CD4-positive, CD25-positive, alpha-beta regulatory T cell (primary cell): ENCODE measurements at places on chromosomes 13 and 19. TPM values are rescaled to one million over a fixed set of nuclear protein-coding genes. Genes with fewer than 3 reads are reported as not detected.

SPINT2 gene
- 67.0 TPM for polyA plus RNA-seq

DNA sequence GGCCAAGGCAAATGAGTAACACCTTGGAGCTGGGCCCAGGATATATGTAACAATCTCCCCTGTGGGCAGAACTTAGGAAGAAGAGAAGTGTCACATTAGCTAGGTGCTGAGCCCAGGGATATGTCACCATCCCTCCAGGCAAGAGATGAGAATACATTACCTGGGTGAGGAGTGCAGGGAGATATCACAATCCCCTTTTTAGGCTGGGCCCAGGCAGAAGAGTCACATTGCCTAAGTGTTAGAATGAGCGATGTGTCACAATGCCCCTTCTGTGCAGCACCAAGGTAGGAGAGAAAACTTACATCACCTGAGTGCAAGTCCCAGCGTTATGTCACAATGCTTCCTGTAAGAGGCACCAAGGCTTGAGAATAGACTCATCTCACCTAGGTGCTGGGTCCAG lies 60.3 kb downstream of the ZNF726 start:
- DNase-seq: no peak

DNA sequence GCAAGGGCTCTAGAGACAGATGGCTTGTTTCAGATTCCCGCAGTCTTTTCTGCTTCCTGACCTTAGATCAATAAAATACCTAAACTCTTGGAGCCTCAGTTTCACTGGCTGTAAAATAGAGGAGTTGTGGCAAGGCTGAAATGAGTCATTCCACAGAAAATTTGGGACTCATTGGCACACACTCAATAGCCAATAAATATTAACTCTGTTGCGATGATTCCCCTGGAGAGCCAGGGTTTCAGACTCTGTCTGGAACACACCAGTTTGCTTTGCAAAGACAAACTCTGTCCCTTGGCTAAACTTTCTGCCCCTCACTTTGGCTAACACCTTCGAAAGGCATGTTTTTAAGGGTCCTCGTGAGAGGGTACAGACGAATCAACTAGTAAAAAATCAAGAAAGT lies 18.1 kb upstream of the UBE2L5 start:
- no peak for DNase-seq

- DNase-seq: no peak
Observed at GRCh38 chr19:5434970-5435641, 20.1 kb upstream of the ZNRF4 start.

DNA sequence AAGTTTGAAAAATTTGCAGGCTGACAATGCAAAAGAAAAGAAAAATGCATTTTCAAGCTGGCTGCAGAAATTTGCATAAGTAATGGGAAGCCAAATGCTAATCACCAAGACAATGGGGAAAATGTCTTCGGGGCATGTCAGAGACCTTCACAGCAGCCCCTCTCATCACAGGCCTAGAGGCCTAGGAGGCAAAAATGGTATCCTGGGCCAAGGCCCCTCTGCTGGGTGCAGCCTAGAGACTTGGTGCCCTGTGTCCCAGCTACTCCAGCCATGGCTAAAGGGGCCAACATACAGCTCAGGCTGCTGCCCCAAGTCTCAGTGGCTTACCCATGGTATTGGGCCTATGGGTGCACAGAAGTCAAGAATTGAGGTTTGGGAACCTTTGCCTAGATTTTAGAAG lies 155.2 kb downstream of the B3GLCT start:
- no peak for DNase-seq

DNA sequence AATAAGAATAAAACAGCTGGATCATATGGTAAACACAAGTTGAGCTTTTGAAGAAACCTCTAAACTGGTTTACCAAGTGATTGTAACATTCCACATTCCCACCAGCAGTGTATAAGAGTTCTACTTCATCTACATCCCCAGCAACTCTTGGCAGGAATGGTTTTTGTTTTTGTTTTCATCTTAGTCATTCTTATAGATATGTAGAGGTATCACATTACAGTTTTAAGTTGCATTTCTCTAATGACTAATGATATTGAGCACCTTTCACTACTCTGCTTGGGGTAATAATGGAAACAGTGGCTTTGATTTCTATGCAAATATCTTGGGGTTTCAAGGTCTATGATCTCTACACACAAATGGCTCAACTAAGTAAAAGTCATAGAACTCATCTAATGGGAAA lies 614.5 kb downstream of the TBC1D4 start:
- DNase-seq: no peak

DNA sequence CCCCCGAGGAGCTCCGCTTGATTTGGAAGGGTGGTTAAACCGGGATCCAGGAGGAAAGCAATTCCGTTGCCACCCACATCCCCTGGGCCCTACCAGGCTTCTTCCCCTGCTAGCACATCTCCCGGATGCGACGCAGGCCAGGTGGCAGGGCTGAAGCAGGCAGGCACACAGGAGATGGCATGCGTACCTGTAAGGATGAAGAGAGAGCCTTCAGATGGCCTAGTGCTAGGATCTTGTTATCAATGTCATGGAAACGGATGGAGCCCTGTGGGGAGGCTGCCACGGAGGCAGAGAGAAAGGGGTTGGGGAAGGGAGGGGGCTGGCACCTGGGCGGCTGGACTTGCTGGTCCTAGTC lies 8.5 kb upstream of the SOX1 start:
- no peak for DNase-seq

GRCh38 chr19:29119590-29119989 lies 93.4 kb downstream of the UQCRFS1 start:
- DNase-seq: no peak

- DNase-seq: no peak
Observed at GRCh38 chr13:113553511-113554332, 30.8 kb upstream of the TFDP1 start.
